T-helper 2 cell (primary cell): ENCODE measurements at places on chromosomes 16 and 17.

DNA sequence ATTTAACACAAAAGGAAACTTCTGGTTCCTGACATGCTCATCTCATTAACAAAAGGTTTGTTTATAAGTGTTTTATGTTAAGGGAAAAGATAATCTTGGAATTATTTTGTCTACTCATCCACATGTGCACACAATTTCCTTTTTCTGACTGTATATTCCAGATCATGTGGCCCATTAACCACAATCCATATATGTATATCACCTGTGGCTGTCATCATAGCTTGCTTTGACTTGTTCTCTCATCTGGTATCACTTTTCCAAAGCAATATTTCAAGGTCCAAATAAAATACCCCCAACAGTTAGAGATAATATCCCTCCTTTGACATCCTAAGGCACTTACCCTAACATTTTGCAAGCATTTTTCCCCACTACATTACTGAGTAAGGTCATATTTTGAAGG, 856.1 kb downstream of the CDH11 start:
- DNase-seq: no peak

DNA sequence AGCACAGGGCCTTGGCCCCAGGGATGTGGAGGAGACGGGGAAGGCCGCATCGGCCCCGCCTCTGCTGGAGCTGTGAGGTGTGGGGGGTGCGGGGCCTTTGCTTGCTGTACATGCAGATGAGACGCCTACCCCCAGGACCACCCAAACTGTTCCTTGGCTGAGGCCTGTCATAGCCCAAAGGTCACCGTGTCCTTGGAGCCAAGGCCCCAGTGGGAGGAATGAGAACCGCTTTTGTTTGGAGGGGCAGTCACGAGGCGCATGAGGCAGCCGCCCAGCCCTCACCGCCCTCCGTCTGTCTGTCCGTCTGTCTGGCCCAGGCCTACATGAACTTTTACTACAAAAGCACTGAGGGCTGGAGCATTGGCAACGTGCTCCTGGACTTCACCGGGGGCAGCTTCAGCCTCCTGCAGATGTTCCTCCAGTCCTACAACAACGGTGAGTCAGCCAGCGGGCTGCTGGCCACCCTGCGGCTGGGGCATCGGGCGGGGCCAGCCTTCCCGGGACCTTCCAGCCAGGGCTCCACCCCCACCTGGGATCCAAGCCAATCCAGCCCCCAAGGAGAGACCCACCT, 8.8 kb downstream of the TAX1BP3 start:
- no peak for DNase-seq

DNA sequence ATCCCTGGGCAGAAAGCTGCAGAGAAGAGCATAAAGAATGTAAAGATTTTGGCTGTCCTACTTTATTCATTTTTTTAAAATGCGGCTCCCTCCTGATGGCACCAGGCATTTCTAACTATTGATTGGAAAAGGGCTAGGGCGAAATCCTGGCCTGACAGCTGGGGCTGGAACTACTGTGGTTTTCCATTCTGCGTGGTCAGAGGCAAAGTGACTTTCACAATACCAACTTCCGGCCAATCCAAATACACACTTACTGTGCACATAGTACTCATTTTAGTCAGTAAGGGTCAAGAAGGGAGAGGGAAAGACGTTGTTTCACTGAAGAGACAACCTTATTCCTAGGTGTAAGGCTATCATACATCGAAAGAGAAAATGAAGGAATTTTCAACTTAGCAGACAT, 113.8 kb upstream of the PMFBP1 start:
- DNase-seq: no peak

DNA sequence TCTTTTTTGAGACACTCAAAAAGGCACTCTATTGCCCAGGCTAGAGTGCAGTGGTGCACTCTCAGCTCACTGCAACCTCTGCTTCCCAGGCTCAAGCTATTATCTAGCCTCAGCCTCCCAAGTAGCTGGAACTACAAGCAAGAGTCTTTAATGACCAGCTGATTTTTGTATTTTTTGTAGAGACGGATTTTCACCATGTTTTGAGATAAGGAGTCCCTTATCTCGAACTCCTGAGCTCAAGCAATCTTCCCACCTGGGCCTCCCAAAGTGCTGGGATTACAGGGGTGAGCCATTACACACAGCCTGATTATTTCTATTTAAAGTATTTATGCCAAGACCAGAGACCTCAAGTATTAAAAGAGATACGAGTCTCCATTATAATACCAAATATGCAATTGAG, 566.1 kb upstream of the CA10 start:
- DNase-seq: no peak

DNA sequence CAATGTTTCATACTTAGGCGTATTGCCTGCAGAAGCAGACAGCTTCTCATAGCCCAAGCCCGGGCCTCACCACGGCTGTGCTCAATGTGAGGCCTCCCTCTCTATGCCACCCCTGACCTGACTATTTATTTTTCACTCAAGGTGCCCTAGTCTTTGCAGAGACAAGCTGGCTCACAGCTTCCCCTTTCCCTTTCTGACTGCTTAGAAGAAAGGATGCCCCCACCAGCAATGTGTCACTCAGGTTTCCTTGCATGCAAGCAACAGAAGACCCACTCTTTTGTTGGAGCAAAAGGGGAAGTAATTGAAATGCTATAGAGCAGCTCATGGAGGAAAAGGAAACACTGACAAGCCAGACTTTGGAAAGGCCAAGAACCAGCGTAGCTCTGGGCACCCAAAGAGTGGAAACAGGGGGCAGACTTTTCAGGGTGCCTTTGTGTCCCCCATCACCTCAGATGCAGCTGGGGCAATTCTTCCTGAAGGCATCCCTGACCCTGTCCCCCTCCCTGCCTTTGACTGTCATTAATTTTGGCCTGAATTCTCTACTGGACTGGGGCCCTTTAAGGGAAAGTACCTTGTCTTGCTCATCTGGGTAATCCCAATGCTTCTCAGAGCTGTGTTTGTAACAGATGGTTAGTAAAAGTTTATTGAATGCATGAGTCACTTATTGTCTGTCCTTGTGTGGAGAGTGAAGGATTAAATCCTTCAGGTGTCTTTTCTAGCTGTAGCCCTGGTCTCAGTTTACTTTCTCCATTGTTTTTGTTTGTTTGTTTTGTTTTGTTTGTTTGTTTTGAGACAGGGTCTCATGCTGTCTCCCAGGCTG, 17.8 kb downstream of the RGS9 start:
- DNase-seq: no peak

- no peak for DNase-seq
These were observed 48.5 kb downstream of the ZNF18 start for GRCh38 chr17:11948789-11949188.

GRCh38 chr17:82330322-82331239, 3.0 kb downstream of the SECTM1 start:
- DNase-seq: no peak

DNA sequence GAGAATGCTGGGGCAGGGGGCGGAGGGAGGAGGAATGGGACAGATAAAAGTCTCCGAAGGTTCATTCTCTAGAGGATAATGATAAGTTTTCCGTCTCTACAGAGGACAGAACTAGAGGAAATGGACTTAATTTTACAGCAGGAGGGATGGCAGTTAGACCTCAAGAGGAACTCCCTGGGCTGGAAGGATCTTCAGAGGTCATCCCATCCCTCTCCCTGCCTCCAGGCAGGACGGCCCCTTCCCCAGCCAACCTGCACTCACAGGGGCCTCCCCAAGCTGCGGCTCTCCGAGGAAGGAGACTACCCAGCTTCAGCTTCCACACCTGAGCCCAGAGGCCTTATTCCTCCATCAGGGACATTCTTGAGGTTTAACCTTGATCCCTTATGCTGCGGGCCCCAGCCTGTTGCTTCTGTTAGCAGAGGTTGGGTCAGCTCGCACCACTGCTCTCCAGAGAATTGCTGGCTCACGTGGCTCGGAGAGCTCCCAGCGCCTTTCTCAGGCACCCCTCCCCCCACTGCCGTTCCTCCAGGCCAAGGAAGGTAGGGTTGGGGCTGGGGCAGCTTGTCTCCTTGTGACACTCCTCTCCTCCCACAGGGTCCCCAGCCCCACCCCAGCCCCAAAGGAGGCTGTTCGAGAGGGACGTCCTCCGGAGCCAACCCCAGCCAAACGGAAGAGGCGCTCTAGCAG, 8.5 kb downstream of the ELOB start:
- no peak for DNase-seq

DNA sequence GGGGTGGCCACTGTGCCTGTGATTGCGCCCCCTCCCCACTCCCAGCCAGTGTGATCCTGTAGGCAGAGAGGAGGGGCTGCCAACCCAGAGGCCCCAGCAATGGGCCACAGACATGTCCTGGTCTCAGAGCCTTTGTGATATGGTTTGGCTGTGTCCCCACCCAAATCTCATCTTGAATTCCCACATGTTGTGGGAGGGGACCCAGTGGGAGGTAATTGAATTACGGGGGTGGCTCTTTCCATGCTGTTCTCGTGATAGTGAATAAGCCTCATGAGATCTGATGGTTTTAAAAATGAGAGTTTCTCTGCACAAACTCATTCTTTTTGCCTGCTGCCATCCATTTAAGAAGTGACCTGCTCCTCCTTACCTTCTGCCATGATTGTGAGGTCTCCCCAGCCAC, 56.8 kb upstream of the ZNF469 start:
- DNase-seq: no peak

- DNase-seq: no peak
These were observed 184.3 kb upstream of the CACNG3 start for GRCh38 chr16:24071666-24072360.

DNA sequence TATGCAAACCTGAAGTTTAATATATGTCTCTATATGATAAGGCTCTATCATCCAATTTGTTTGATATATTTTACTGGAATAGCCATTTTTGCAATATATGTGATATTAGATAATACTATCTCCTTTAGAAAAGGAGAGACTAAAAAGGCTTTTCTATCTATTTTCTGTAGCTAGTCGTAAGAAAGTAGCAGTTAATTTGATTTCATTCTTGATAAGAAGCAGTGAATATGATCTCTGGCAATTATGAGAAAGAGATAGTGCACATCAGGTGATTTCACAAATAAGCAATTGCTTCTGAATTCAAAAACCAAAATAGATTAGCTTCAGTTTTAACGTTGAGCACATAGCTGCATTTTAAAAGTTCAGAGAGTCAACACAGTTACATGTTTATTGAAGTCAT, 1318.4 kb downstream of the CDH8 start:
- no peak for DNase-seq

DNA sequence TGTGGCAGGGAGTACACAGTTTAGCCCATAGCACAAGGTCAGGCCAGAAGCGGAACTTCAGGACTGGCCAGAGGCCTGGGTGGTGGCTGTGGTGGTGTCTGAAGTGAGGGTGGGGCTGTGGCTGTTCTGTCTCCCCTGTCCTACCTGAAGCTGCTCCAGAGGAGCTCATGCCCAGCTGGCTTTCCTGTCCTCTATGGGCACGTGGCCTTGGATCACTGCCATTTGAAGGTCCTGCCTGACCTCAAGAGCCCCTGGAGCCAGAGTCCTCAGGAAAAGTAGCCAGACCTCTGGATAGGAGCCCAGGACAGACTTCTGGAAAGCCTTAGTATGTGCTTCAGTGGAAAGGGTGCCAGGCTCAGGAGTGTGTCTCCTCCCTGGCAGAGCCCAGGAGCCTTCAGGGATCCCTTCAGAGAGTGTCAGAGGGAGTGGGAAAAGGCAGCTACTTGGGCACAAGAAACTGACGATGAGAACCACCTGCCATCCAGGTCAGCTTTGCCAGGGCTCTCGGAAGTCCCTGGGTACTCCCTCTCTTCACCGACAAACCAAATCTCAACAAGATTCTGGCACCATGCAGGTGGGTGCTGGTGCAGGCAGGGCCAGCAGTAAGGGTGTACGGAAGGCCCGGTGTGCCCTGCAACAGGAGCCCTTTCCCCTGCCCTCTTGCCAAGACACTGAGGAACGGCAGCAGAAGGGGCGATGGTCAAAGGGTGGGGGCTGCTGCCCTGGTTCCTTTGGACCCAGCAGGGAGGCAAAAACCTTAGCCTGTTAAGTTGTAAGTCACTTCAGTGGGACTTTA, 153.7 kb downstream of the NTN1 start:
- DNase-seq: no peak

- no peak for DNase-seq
These were observed 18.7 kb downstream of the DUS2 start for GRCh38 chr16:68041783-68042182.

DNA sequence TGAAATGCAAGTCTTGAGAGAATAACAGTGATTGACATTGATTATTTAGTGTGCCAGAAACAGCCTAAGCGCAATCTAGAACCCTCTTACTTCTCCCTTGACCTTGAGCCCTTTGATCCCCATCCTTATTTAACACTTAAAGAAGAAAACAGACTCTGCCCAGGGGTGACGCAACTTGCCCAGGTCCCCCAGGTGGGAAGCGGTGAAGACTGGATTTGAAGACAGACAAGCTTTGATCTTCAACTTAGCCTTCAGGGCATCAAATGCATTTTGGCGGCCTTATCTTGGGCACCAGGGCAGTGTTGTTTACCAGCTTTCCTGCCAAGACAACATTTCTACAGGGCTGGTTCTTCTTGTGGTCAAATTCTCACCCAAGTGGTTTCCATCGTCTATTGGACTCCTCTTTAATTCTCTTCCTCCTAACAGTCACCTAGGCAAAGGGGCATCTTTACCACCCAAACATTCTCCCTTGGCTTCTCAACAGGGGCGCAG, 8.9 kb upstream of the CIITA start:
- DNase-seq: no peak

DNA sequence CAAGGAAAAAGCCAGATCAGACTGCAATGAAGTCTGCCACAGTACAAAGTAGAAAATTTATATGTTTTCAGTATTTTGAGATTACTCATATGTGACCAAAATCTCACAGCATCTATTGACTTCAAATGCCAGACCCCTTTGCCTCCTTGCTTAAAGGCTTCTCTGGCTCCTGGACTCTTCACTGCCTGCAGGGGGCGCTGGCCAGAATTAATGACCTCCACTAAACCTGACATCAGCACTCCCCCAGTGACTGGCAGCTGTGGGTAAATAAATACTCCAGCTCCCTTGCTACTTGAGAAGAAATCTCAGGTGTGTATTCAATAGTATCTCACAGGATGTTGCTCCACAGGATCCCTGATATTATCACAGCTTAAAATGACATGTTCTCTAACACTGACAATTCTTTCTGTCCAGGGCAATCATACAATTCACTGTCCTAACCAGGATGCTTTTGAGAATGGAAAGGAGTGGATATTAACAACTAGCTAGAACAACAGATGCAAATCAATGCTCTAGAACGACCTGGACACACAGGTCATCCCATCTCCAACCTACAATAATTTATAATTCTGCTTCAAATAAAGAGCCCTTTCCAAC, 4.0 kb downstream of the BECN1 start:
- DNase-seq: peak; percentile 48

DNA sequence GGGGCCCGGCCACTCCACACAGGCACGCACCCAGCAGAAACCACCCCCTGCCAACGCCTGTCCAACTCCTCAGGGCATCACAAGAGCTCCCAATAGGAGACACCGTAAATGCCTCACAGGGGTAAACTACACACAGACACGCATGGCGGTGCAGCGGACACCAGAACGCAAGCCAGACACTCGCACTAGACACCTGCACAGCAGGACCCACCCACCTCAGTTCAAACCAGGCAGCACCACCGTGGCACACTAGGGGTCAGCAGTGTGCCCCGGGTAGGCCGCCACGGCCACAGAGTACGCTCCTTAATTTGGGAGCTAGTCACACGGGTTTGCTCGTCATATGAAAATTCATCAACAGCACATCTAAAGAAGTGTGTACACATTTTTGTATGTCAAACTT, 3.4 kb downstream of the SLC38A10 start:
- DNase-seq: peak; percentile 64
